ENCODE measurements at places on chromosomes 6 and 20. TPM values are rescaled to one million over a fixed set of nuclear protein-coding genes. Genes with fewer than 3 reads are reported as not detected.

The PRICKLE4 gene
- 1.3 TPM for total RNA-seq

The GGTLC1 gene
- not detected for total RNA-seq

The CYP21A2 gene
- not detected for total RNA-seq

The C6orf132 gene
- 0.10 TPM for total RNA-seq

The SRSF6 gene
- 49.4 TPM for total RNA-seq

Measured in mammary microvascular endothelial cell (primary cell).